H9 (cell line): ENCODE measurements at places on chromosomes 12 and 14.

DNA sequence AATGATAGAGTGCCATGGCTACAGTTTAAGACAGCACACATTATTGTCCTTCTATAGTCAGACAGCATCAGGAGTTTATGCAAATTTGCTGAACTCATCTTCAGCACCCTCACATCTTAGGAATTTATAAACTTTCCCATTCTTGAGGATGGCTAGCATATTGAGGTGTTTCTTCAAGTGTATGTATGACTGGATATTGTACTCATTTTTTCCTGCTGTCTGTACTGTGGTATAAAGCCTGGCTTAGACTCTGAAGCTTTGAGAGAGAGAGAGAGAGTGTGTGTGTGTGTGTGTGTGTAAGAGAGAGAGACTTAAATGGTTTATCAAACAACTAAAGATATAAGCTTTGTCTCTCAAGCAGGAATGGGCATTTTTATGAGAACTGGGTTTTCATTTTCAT, 161.6 kb downstream of the PIK3C2G start:
- DNase-seq: no peak

GRCh38 chr12:107484230-107484629, 201.4 kb upstream of the PWP1 start:
- no peak for DNase-seq

DNA sequence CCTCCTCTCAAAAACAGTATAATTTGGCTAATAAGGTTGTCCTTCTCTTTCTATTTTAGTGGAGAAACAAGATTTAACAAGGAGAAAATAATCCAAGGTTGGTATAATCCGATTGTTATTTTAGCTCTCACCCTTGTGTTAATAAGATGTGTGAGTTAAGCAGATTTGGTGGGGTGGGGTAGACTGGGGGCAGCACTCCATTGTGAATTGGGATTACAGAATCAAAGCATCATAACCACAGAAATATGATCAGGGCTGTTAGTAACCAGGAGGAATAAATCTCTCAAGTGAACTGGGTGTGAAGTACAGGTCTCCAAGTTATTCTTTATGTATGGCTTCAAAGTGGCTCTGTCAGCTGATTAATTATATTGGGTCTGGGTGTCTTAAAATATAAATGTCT, 10.2 kb downstream of the TIGAR start:
- DNase-seq: no peak

- DNase-seq: no peak
Observed at GRCh38 chr14:91169951-91170350, 56.1 kb downstream of the DGLUCY start.
